Renal cortex interstitium (tissue), 15 donors: ENCODE measurements at places on chromosomes 16 and 17. TPM values are rescaled to one million over a fixed set of nuclear protein-coding genes. Genes with fewer than 3 reads are reported as not detected.

The HSD11B2 gene
- polyA plus RNA-seq: 42.7 TPM

The GNAO1 gene
- 6.9 TPM for polyA plus RNA-seq

The TMEM219 gene
- 120 TPM for polyA plus RNA-seq

The NTN3 gene
- polyA plus RNA-seq: 3.5 TPM

The CHST4 gene
- 0.26 TPM for polyA plus RNA-seq

The CD300C gene
- polyA plus RNA-seq: 0.59 TPM

The KRT16 gene
- not detected for polyA plus RNA-seq

The TBX2 gene
- polyA plus RNA-seq: 99.3 TPM

The TMIGD1 gene
- 0.59 TPM for polyA plus RNA-seq

The NECAB2 gene
- polyA plus RNA-seq: 3.5 TPM

The ABAT gene
- 65.7 TPM for polyA plus RNA-seq

The TEFM gene
- polyA plus RNA-seq: 20.4 TPM

The KRTAP9-2 gene
- not detected for polyA plus RNA-seq

The CCL14 gene
- polyA plus RNA-seq: 12.9 TPM

The ITGA3 gene
- polyA plus RNA-seq: 84.1 TPM

The SPATA32 gene
- polyA plus RNA-seq: 0.20 TPM

The CACNG1 gene
- not detected for polyA plus RNA-seq

The C17orf50 gene
- not detected for polyA plus RNA-seq

The CCL3 gene
- 2.9 TPM for polyA plus RNA-seq

The FBXL20 gene
- polyA plus RNA-seq: 11.8 TPM

The PIK3R5 gene
- 0.81 TPM for polyA plus RNA-seq

The SLC22A31 gene
- 0.26 TPM for polyA plus RNA-seq

The ZNF469 gene
- 1.8 TPM for polyA plus RNA-seq

The RND2 gene
- polyA plus RNA-seq: 3.6 TPM

The EVPLL gene
- 0.23 TPM for polyA plus RNA-seq

The MYH2 gene
- polyA plus RNA-seq: 0.07 TPM

The NKD1 gene
- polyA plus RNA-seq: 11.8 TPM

The EPOP gene
- 1.8 TPM for polyA plus RNA-seq

The SHBG gene
- polyA plus RNA-seq: 3.4 TPM

The OR1F1 gene
- not detected for polyA plus RNA-seq

The KRT222 gene
- 0.17 TPM for polyA plus RNA-seq
